Psoas muscle (tissue), 8 donors: ENCODE measurements at places on chromosomes 11 and 22. TPM values are rescaled to one million over a fixed set of nuclear protein-coding genes. Genes with fewer than 3 reads are reported as not detected.

GRCh38 chr11:86784241-86784681 lies 16.1 kb upstream of the PRSS23 start:
- no peak for DNase-seq

DNA sequence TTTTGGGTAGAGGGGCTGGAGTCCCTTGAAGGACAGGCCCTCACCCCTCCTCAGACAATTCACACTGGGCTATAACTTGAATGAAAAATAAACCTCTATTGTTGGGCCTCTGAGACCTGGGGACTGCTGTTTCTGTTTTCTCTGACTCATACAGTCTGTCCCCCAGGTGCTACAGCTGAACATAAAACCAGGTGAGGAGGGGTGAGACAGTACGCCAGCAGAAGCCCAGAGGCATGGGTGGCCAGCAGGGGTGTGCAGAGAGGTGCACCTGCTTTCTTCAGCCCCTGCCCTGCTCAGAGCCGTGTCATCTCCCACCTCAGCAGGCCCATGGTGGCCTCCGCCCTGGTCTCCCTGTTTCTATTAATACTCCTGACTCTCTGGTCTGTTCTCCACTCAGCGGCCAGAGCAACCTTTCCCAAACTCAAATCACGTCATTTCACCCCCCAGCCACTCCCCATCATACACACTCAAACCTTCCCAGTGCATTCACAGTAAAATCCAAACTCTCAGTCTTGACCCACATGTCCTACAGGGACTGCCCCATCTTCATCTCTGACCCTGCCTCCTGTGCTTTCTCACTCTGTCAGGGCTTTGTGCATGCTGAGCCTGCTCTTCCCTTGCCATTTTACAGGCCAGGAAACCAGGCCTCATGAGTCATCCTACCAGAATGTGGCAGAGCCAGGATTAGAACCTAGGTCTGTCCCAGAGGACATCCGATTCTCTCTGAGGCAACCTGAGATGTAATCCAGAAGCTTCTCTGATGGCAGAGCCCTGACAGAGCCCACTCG lies 5.4 kb upstream of the IL2RB start:
- DNase-seq: no peak

The WBP2NL gene
- polyA plus RNA-seq: not detected

The ZBTB16 gene
- polyA plus RNA-seq: 45.2 TPM

The APOA5 gene
- not detected for polyA plus RNA-seq
